ENCODE measurements at places on chromosomes 13 and 19.

DNA sequence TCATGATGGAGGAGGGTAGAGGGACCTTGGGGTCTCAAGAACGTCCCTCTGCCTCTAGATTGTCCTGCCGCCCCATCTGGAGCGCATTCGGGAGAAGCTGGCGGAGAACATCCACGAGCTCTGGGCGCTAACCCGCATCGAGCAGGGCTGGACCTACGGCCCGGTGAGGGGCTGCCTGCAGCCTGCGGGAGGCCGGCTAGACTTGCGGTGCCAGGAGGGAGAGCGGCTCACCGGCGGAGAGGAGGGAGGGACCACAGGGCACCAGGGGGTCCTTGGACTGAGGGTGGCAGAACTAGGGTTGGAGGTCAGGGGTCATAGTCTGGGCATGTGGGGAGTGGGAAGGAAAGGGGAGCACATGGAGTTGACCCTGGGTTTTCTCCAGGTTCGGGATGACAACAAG, 29.9 kb downstream of the RYR1 start:
- no peak for DNase-seq

GRCh38 chr13:75896271-75896670, 260.1 kb downstream of the LMO7 start:
- no peak for DNase-seq

DNA sequence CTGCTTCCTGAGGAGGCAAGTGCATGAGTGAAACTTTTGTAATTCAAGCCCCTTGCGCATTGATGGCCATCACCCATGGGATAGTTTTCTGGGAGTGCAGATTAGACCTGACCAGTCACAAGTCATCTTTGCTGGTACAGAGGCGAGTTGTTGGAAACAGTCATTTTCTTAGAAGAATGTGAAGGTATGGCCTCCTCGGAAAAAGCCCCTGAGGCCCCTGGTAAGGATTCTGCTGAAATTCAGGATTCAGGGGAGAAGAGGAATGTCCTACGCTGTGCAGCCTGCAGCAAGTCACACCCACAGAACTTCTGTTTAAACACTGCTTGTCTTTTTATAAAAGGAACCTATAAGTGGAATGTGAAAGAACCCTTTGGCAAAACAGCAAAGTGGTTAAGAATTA, 11.0 kb upstream of the SPART start:
- no peak for DNase-seq

- no peak for DNase-seq
Measured at GRCh38 chr13:101116826-101117225, 299.5 kb downstream of the NALCN start.

DNA sequence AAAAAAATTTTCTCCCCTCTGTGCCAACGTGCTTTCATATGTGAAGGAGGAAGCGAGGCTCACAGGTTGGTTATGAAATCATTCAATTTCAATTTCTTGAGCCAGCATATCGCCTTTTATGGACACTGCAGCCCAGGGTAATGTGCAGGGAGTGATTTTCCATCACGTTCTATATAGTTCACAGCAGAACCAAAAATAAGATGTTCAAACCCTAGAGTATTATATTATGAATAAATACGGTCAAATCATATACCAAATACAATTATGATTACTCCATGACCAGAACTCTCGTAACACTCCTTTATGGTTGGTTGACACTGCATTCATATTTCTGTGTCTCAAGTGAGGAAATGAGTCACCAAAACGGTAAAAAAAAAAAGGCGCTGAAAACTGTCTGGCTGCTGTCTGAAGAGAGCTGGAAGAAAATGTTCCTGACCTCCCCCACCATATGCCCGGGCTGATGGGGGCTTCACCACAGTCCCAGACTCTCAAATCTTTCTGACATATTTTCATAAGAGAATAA, 75.8 kb upstream of the UBAC2 start:
- no peak for DNase-seq

GRCh38 chr13:39051157-39051556, 12.9 kb downstream of the NHLRC3 start:
- DNase-seq: no peak

GRCh38 chr13:44620057-44620456, 43.9 kb upstream of the TSC22D1 start:
- DNase-seq: no peak

DNA sequence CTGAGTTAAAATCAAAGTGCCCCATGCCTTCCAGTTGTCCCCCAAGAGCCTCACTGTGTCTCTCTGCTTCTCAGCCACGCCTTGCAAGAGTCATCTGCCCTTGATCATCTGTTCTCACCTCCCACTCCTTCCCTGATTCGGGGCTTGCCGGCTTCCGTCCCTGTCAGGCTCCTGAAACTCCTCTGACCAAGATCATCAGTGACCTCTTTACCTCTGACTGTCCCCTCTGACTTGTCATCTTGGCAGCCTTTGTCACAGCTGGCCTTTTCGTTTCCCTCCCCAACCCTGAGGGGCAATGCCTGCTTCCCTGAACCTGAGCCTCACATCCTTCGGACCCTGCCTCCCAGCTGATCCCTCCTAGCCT, 66.3 kb downstream of the MAP4K1 start:
- DNase-seq: peak; percentile 34

DNA sequence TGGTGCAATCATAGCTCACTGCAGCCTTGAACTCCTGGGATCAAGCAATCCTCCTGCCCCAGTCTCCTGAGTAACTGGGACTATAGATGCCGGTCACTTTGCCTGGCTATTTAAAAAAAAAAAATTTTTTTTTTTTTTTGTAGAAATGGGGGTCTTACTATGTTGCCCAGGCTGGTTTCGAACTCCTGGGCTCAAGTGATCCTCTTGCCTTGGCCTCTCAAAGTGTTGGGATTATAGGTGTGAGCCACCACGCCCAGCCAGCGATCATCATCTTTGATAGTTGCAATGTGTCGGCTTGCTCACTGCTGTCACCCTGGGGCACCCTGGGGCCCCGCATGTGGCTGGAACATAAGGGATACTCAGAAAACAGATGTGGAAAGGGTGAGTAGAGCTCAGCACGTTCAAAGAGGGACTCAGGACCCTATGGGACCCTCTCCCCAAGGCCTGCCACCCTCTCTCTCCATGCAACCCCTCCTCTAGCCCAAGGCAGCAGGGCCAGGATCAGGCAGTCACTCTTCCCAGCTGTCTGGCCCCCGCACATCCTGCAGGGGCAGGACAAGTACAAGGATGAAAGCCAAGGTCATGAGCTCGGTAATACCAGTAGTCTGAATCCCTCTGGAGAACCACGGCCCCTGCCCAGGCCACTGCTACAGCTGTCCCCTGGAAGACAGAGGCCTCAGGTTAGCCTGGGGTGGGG, 6.5 kb upstream of the CCL25 start:
- DNase-seq: no peak

DNA sequence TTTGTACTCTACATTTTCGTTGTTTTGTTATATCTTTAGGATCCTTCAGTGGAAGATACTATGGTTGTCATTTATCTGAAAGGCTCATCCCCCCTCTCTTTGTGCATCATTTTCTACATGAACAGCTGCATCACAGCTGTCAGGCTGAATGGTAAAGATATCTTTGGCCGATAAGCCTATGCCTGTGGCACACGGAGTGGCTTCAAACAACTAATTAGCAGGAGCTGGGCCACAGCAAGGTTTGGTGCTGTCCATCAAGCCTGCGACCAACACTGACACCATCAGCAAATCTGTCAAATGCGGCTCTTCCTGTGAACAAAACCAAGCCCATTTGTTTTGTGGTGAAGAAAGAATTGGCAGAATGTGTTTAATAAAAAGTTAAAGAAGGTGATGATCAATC, 334.4 kb downstream of the PCDH9 start:
- no peak for DNase-seq

DNA sequence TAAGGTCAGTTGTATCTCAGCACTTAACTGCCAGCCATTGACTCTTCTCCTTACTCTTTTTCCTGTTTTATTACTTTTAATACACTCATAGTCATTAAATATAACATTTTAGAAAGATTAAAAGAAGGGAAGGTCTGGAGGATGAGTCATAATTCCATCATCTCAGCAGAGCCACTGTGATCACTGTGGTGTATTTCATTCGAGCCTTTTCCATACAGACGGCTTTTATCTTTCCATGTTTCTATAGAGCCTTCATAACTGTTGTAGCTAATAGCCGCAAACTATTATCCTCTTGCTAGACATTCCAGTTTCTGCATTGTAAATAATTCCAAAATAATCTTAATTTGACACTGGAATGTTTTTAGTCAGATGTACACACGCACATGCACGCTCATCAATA, 4.7 kb upstream of the FLT1 start:
- DNase-seq: no peak

GRCh38 chr19:49455773-49456172, 2.7 kb downstream of the ALDH16A1 start:
- DNase-seq: no peak

- DNase-seq: no peak
Measured at GRCh38 chr19:16003391-16003790, 54.6 kb downstream of the OR10H4 start.

- no peak for DNase-seq
Measured at GRCh38 chr19:13850910-13851733, 25.8 kb upstream of the NANOS3 start.

DNA sequence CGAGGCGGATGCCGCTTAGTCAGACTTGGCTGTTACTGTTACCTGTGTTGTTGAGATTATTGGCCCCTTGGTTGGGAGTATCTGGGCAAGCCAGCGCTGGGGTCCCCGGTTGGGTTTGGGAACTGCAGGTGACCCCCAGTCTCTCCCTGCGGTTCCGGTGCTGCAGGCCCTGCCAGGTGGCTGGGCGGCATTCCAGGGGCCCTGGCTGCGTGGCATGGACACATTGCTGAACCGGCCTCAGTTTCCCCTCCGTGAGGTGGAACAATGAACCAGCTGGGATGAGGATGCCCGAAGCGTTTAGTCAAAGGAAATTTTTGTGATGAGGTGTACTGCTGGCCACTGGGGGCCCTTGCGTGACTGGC, 538 bp downstream of the B3GNT3 start:
- no peak for DNase-seq

DNA sequence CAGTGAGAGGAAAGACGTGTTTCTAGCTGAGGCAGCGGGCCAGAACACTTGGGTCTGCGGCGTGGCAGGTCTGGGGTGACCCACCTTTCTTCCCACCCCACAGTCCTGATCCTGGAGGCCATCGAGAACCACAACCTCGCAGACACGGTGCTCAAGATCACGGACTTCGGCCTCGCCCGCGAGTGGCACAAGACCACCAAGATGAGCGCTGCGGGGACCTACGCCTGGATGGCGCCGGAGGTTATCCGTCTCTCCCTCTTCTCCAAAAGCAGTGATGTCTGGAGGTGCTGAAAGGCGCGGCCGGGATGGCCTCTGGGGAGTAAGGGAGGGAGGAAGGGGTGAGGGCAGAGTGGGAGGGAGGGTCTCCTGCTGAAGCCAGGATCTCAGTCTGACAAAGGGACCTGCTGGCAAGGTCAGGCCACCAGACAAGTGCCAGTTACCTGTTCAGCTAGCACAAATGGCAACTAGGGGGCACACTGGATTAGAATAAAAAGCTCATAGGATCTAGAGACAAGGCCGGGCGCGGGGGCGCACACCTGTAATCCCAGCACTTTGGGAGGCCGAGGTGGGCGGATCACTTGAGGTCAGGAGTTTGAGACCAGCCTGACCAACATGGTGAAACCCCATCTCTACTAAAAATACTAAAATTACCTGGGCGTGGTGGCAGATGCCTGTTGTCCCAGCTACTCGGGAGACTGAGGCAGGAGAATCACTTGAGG, 7.2 kb downstream of the MAP3K10 start:
- no peak for DNase-seq

DNA sequence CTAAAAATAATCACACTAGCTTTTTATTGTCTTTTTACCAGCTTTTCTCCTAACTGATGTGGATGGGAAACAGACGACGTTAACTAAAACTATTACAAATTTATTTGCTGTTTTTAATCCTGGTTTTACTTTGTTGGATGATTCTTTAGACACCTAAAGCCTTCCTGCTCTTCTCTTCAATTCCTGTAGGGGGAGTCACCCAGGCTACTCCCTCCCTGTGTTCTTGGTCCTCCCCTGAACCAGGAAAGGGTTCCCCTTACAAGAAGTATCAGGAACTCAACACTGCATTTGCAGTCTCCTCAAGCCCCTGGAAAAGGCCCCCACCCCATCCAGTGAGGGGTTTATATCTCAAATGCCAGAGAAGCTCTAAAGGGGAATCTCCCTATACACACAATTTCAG, 206.1 kb downstream of the SUCLA2 start:
- no peak for DNase-seq

DNA sequence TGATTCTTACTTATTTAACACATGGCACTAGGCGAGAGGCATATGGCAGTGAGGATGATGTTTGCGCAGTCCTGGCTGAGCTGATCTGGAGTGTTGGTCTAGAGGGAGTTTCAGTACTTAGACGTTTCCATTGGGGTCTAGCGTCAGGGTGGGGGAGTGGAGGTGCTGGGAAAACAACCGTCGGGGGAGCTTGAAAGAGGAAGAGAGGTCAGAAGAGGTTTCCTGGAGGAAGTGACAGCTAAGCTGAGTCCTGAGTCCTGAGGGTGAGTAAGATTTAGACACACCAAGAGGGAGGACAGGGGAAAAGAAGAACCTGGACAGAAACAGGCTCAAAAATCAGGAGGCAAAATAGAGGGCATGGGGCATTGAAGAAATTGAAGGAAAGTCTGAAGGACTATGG, 81.4 kb downstream of the ALOX5AP start:
- DNase-seq: no peak

- DNase-seq: no peak
Measured at GRCh38 chr13:100014621-100015020, 33.0 kb downstream of the ZIC2 start.

GRCh38 chr13:35833608-35834275, 297.4 kb downstream of the DCLK1 start:
- no peak for DNase-seq

GRCh38 chr13:97327086-97327485, 105.0 kb downstream of the MBNL2 start:
- DNase-seq: no peak

DNA sequence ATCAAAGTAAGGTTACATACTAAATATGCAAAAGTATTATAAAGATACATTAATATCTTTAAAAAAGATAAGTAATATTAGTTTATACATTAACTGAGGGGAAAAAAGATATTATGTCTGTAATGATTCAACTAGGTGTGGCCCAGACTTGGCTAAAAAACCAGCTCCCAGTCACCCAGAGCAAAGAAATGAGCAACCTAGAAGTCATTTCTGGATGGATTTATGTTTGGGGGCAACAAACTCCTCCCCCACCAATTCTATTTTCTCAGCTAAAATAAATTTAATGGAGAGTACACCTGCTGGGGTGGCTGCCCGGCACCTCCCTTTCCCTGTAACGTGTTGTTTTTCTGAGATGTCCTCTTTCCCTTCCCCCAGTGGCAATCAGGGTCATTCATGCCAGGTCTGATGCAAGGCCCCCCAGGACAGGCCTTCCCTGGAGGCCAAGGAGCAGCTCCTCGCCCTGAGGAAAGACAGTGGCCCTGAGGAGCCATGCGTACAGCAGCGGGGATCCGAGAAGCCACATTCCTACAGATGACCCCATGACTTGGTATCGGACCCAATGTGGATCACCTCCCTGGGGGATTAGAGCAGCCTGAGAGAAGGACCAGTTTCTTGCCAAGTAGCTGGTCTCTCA, 78.6 kb upstream of the DOCK9 start:
- DNase-seq: no peak

GRCh38 chr19:14467391-14467790, 7.8 kb downstream of the PTGER1 start:
- DNase-seq: no peak

All from activated CD4-positive, alpha-beta T cell treated with anti-CD3 and anti-CD28 coated beads for 24 hours (primary cell).